Fibroblast of pulmonary artery (primary cell): ENCODE measurements at places on chromosomes 5 and 9.

GRCh38 chr5:83375049-83375745, 96.3 kb upstream of the VCAN start:
- peak; percentile 69 for DNase-seq

GRCh38 chr9:136492978-136493522, 10.2 kb upstream of the SEC16A start:
- no peak for DNase-seq

DNA sequence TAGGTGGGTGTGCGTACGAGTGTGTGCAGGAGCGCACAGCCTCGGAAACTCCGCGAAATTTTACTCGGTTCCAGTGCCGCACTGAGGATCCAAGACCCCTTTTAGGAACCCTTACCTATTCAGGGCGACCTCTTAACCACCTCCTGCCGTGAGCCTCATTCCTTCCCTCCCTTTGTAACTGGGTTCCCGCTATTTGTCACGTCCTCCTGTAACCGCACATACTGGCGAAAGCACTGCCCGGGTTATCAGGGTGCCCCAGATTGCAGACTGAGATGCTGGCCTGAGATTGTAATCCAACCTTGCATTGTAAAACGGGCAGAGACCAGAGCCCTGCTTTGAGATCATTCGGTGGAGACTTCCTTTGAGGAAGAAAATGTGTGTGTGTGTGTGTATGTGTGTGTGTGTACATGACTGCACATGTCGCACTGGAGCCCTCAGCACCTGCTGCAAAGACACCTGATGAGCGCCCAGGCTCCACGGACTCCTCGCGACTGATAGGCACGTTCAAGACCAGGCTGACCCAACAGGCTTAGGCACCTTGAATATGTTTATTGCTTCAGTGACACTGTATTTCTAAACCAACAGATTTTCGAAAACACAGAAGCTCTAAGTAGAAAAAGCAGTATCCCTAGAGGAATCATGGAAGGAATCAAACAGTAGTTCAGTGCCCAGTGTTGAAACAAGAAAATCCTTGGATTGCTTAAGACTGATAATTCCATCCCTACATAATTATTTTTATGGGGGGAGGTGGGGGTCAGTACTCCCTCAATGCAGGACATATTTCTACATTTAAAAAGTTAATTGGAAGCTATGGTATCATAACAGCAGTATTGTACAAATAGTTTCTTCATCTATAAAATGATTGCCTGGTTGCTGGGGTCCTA, 86.5 kb upstream of the TNFAIP8 start:
- peak; percentile 29 for DNase-seq

DNA sequence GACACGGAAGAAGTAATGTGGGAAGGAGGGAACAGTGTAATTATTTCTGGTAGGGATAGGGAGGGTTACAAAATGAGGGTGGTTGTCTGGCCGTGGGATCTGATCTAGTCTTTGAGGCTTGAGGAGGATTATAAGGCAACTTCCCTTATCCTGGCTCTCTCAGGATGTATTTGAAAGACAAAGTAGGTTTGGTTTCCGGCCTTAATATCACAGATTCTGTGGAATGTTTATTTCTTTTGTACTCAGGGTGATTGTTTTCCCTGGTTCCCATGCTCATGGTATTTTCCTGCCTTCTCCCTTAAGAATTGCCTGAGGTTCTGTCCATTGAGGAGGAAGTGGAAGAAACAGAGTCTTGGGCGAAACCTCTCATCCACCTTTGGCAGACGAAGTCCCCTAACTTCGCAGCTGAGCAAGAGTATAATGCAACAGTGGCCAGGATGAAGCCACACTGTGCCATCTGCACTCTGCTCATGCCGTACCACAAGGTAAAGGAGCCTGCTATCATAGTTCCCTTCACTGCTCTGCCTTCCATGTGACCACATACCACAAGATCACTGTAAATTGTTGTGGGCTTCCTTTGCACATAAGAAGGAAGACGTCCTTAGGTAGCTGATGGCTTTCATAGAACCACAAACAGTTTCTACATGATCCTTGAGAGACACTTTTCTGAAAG, 253.8 kb downstream of the KDM4C start:
- DNase-seq: no peak

DNA sequence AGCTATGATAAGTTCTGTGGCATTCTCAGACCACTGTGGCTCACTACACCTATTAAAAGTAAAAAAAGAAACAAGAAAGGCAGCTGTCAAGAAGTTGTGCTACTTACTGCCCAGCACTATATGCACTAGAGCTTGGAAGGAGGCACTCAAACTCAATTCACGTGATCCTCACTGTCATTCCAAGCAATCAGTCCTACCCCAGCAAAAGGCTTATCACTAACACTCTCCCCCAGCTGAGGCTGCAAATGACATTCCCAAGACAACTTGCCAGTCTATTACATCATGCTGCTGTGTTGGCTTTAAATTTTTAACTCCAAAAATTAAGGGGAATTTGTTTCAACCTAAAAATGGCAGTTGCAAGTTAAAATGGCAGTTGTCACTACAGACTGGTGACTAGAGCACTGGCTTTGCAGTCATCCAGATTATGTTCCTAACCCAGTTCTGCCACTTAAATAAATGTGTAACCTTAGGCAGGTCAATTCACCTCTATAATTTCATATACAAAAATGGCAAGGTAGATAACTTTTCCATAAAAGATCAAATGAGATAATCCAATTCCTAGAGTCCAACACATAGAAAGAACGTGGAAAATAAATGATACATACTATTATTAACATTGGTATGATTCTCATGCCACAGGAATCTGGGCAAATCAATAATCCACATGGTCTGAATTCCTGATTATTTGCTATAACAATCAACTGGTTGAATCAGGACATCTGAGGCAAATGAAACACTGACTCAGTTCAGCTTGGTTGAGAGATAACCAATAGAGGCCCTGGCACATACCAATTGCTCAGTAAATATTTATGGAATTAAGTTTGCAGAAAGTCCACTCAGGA, 52.4 kb downstream of the FBXW11 start:
- peak; percentile 44 for DNase-seq

DNA sequence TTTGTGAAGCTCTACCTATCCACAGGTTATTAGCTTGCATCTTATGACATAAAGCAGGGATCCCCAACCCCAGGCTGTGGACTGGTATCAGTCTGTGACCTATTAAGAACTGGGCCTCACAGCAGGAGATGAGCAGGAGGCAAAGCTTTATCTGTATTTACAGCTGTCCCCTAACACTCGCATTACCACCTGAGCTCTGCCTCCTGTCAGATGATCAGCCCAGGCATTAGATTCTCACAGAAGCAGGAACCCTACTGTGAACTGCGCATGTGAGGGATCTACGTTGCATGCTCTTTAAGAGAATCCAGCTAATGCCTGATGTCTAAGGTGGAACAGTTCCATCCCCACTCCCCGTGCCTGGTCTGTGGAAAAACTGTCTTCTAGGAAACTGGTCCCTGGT, 19.7 kb downstream of the FBXW11 start:
- DNase-seq: no peak

- DNase-seq: no peak
These were observed 44.0 kb upstream of the SLC25A51 start for GRCh38 chr9:37947977-37948376.

DNA sequence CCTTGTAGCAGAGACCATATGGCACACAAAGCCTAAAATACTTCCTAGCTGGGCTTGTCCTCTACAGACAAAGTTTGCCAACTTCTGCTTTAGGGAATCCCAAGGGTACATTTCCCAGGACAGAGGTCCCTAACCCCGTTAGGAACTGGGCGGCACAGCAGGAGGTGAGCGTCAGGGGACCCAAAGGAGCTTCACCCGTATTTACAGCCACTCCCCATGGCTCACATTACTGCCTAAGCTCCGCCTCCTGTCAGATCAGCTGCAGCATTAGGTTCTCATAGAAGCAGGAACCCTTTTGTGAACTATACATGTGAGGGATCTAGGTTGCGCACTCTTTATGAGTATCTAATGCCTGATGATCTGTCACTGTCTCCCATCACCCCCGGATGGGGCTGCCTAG, 88.5 kb upstream of the TRPM3 start:
- DNase-seq: no peak

GRCh38 chr5:157471709-157472108, 11.7 kb downstream of the NIPAL4 start:
- DNase-seq: peak; percentile 46

- DNase-seq: peak; percentile 36
These were observed 2.0 kb upstream of the ZNF462 start for GRCh38 chr9:106860721-106861639.

- DNase-seq: peak; percentile 75
These were observed at the start of gene F2RL1 for GRCh38 chr5:76818844-76819831. F2RL1 (plus strand) TSS chr5:76819030; CDS start chr5:76819183, 153 bp downstream.

- DNase-seq: no peak
These were observed 98.8 kb upstream of the NR4A3 start for GRCh38 chr9:99722877-99723276.

GRCh38 chr9:128249908-128250838, 25.6 kb downstream of the GOLGA2 start:
- peak; percentile 52 for DNase-seq

GRCh38 chr5:112525217-112525616, 106.1 kb upstream of the EPB41L4A start:
- no peak for DNase-seq

- peak; percentile 46 for DNase-seq
These were observed 32.0 kb upstream of the DHFR start for GRCh38 chr5:80686757-80687156.

DNA sequence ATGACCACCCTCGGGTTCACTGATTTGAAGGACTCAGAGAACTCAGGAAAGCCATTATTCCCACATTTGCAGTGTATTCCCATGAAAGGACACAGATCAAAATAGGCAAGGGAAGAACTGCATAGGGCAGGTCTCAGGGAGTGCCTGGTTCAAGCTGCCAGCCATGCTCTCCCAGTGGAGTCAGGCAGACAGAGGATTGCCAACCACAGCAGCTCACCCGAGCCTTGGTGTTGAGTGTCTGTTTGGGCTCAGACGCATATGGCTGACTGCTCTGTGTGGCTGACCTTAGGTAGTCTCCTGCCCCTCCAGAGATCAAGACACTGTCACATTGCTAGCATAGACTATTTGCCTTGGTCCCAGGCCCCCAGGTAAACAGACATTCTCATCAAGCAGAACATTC, 115.8 kb upstream of the OTULINL start:
- no peak for DNase-seq

DNA sequence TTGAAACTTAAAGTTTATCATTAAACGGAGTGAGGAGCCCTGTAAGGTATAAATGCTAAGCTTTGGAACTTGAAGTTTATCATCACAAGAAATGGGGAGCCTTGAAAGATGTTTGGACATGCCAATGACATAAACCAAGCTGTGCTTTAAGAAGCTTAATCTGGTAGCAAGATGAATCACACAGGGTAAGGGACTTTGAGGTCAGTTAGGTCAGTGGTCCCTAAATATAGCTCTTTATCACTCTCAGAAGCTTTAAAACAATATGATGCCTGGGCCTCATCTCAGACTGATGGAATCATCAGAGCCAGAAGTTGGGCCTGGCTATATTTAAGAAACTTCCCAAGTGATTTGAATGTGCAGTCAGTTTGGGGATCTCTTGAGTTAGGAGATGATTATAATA, 85.7 kb downstream of the TNC start:
- DNase-seq: no peak

GRCh38 chr5:1507014-1507375, 16.8 kb downstream of the LPCAT1 start:
- DNase-seq: no peak

- no peak for DNase-seq
These were observed 594.1 kb upstream of the FTMT start for GRCh38 chr5:121257621-121258020.

DNA sequence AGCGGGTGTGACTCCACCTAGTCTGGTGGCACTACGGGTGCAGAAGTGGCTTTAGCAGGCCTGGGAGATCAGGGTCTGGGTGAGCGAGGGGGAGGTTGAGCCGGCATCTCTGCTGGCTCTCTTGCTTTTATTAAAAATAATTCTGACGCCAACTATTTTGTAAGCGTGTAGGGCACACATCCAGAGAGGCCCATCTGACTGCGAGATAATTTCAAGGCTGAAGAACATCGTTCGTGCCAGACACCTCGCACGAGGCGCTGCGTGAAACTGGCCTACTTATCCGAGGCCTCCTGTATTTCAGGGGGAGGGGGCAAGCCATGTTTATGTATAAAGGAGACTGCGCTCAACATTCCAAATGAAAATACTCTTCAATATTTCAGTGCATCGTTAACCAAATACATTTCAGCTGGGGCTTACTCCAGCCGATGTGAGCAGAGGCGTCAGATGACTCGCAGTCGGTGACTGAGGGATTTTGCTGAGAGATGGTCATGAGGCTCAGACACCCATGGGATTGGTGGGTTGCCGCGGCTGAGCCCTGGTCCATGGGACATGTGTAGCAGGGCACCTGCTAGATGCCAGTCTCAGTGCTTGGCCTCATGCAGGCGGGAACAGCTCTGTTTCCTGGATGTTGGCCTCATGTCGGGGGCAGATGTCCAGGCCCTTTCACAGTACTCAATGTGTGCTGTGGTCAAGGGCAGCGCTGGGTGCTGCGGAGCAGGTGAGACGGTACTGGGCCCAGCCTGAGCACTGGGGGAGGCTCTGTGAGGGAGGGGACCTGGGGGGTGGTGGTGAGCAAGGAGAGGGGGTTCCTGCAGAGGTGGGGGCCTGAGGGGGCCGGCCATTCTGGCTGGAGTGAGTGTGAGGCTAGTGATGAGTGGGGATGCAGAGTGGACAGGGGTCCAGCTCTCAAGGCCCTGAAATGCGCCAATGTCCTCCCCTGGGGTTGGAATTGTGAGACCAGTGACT, 201.5 kb downstream of the DAB2IP start:
- peak; percentile 73 for DNase-seq

DNA sequence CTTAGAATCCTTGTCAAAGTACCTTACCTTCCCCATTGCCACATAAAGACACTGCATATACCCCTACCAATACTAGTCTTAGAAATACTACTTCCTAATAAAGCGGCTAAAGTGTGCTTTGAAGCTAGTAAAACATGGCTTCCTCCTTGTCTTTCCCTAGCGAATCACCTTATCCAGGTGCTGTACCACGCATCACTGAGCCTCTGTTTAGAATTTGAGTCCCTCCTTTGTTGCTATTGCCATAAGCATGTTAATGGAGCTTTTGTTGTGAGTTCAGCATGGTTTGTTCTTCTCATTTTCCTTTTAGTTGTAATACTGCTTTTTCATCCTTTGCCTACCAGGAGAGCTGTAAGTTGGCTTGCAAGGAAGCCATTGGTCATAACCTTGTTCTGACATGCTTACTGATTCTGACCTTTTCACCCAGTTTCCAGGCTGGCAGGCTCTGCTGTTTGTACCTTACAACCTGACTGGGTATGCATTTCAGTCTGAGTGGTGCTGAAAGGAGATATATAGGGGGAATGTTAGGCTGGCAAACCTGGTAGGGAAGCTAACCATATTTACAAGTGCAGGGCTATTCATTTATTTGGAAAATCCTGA, 49.8 kb downstream of the LMNB1 start:
- DNase-seq: no peak
